ENCODE measurements at places on chromosomes 5 and 9.

- no peak for DNase-seq
Observed at GRCh38 chr5:44885903-44886302, 77.2 kb downstream of the MRPS30 start.

GRCh38 chr5:142861011-142861410 is 90.8 kb downstream of the ARHGAP26 start:
- DNase-seq = no peak

GRCh38 chr9:90926936-90927335 is 125.3 kb downstream of the SYK start:
- DNase-seq = no peak

- no peak for DNase-seq
Observed at GRCh38 chr9:70010015-70010414, 33.6 kb upstream of the MAMDC2 start.

DNA sequence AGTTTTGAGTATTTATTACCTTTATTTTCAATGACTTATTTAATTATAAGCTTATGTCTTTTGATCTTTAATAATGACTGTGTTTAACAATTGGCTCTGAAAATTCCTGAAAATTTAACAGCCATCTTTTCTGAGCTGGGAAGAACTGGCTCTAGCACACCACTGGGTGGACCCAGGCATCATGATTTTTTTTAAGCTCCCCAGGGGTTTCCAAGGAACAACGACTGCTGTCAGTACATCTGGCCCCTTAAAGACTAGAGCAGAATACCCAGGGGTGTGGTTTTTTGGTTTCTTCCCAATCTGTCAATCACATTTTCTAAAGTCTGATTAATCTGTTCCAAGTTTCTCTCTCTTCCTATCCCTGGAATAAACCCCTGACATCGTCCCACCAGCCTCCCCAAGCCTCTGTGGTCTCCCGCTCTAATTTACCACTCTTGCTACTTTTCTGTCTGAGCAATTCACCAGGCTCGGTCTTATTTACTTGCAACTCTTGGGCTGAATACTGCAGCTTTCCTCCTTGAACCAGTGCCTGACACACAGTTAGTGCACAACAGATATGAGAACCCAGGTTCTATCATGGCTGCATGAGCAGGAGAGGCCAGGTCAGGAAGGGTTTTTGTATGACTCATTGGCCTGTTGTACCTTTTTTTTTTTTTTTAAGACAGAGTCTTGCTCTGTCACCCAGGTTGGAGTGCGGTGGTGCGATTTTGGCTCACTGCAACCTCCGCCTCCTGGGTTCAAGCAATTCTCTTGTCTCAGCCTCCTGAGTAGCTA is 321.9 kb downstream of the ZSWIM6 start:
- no peak for DNase-seq

DNA sequence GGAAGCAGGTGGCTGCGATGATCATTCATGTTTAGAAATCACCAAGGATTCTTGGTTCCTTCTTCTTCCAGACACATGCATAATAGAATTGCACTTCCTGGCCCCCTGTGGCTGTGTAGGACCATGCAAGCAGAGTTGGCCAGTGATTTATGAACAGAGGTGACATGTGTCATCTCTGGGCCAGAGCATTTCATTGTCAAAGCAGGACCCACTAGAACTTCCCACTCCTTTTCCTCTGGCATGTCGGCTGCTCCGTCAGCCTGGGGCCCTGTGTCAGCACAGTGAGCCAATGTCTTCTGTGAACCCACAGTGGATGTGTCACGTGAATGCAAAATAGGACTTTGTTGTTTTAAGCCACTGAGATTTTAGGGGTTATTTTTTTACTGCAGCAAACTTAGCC is 59.2 kb downstream of the HSD17B3 start:
- no peak for DNase-seq

DNA sequence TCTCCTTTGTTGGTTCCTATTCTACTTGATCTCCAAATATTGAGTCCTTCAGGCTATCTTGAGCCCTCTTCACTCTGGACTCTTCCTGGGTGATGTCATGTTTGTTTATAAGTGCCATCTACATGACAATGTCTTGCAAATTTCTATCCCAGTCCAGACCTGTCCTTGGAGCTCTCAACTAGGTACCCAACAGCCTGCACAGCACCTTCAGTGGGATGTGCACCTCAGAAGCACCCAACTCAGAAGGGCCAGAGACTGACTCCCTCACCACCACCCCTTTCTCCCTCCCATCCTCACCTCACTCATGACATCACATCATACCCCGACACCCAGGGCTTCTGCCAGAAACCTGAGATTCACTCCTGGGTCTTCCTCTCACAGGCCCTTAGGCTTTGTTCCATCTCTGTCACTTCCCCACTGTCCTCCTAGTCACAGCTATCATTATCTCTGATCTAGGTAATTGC is 14.4 kb downstream of the TXN start:
- DNase-seq = no peak

GRCh38 chr9:34375901-34376595 is 650 bp downstream of the MYORG start:
- no peak for DNase-seq

DNA sequence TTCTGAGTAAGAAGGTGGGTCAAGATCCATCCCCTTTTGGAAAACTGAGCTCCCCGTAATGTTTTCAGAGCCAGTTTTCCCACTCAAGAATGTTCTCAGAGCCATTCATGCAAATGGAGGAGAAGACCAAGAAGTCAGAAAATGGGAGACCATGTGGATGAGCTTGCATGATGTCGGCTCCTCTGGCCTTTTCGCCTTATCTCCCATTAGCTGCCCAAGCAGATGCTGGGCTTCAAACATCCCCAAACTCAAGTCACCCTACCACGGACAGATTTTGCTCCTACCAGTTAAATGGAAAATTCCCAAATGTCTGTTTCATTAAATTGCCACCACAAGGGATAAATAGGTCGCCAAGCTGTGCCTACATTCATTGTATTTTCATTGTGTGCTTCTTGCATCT is 161.4 kb downstream of the ICE1 start:
- DNase-seq = no peak

GRCh38 chr5:116382032-116382873 is 192.4 kb downstream of the SEMA6A start:
- DNase-seq = no peak

GRCh38 chr5:9156282-9156681 is 389.6 kb downstream of the SEMA5A start:
- DNase-seq = no peak

DNA sequence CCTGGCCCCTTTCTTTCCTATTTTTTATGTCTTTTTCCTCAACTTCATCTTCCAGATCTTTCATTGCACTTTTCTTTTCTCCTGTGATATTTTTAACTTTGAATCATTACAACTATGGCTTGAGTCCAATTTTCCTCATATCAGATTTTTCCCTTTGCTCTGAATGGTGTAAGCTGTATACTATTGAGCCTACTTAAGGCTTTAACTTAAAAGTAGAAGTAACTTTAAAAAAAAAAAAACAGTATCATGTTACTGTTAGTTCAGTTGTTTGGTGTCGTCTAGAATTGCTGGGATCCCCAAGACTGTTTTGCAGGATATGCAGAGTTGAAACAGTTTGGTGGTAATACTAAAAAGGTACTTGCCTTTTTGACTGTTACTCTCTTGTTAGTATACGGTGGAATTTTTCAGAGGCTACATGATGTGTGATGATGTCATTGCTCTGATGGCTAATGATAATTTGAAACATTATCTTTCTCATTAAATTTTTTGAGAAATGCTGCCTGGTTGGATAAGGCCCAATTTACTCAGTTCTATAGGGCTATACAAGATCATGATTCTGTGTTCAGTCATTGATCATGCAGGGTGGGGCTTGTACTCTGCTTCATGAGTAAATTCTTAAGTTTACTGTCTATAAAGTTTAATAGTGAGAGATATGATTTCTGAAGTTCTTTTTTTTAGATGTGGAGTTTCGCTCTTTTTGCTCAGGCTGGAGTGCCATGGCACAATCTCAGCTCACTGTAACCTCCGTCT is 8.8 kb downstream of the NAA35 start:
- DNase-seq = no peak

DNA sequence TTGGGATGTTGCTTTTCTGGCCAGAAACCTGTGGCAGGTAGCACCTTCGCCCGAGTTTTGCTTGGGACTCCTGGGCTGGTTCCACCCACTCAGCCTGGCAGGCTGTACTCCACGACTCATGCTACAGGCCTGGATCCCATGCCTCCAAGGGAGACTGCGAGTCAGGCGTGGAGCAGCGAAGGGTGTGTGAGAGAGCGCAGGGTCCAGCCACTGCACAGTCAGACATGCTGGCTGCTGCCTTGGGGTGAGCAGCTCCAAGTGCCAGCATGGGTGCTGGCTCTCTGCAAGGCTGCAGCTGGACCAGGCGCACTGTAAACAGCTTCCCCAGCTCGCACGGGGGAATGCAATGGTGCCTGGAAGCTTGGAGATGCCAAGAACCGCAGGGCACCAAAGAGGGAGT is 249.6 kb upstream of the EDIL3 start:
- no peak for DNase-seq

DNA sequence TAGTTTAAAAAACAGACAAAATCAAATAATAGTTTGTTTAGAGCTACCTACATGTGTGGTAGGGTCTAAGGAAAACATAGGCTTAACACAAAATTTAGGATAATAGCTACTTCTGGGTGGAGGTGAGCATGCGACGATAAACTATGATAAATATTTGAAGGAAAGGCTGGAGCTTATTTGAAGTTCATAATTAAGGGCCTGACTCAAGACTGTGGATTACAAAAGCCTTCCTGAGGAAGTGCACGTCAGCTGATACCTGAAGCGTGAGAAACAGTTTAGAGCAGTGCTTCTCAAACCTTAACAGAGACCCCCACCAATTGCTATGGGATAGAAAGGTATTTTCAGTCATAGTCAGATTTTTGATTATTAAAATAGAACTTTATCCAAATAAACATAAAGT is 20.4 kb upstream of the UBLCP1 start:
- no peak for DNase-seq

DNA sequence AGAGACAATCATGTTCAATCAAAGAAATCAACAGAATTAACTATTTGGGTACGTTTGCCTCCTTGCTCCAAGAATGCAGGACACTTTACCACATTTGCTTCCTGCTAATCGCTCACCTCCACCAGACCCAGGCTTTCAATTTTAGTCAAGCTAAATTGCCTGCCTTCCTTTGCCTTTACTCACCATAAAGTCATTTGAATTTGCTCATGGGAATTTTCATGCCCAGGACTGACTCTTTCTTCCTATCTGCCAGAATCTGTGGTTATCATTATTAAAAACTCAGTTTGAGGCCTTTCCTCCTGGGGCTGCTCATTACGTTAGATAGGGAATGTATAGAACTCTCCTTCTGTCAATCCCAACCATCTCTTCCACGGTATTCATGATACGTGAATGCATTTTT is 1935.3 kb upstream of the WWC1 start:
- no peak for DNase-seq

DNA sequence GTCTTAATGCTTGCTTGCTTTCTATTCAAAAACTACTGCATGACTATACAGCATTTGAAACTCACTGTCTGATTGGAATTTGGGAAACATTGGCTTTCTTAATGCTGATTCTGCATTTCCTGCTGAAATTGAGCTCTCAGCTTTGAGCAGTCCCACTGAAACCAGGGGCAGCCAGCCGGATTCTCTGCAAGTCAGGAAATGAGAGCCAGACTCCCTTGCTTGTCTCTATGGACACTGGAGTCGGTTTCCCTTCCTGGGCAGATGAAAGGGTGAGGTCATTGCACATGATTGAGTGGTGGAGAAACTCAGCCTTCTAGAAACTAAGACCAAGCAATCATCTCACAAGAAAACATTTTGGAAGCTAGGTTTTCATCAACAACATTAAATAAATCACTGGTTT is 119.7 kb upstream of the SPATA31C2 start:
- no peak for DNase-seq

- no peak for DNase-seq
Observed at GRCh38 chr9:70962761-70963440, 158.5 kb downstream of the TRPM3 start.

DNA sequence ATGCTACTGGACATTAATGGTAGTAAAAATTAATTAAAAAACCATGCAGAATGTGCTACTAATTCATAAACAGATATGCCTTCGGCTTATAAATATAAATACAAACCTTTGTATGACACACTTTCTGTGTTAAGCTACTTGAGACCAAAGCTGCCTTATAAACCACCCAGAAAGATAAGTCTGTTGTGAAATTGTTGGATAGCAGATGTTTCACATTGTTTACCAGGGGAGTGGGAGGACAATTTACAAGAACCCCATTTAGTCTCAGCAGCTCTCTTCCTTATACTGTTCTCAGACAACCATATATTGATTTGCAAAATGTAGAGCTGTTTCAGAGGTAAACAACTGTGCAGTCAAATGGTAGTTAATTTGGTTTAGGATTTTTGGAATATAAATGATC is 524.4 kb downstream of the PRR16 start:
- DNase-seq = no peak

GRCh38 chr9:130662970-130663257 is 1.5 kb upstream of the PRDM12 start:
- no peak for DNase-seq

GRCh38 chr5:172911628-172911880 is 47.7 kb upstream of the RPL26L1 start:
- DNase-seq = no peak

DNA sequence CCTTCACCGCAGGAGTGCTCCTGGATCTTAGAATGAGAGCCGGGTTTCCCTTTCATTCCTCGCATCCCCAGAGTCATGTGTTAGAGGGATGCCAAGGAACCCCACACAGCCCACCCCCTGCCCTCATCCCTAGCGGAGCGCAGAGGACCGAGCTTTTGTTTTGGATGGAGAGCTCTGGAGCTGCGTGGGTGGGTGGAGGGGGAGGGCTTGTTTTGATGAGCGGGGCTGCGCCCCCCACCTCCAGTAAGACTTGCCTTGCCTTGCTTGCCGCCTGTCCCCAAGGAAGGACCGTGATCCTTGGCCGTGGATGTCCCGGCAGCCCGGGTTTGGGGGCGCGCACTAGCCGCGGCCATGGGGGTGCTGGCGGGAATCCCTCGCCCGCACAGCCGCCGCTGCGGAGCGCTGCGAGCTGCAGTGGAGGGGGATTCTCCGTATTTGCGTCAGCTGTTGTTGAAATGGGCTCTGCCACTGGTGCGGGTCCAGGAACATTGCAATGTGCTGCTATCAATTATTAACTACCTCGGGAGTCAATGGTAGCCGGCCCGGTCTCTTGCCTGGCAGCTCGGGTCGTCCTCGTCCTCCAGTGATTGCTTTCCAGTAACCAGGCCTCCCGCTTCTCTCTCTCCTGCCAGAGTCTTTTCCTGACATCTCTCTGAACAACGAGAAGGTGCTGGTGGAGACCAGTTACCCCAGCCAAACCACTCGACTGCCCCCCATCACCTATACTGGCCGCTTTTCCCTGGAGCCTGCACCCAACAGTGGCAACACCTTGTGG is 1.0 kb downstream of the EGR1 start:
- no peak for DNase-seq

- no peak for DNase-seq
Observed at GRCh38 chr5:98777295-98777694, 3.8 kb downstream of the RGMB start.

GRCh38 chr5:43425983-43426382 is 13.8 kb upstream of the CCL28 start:
- DNase-seq = no peak

DNA sequence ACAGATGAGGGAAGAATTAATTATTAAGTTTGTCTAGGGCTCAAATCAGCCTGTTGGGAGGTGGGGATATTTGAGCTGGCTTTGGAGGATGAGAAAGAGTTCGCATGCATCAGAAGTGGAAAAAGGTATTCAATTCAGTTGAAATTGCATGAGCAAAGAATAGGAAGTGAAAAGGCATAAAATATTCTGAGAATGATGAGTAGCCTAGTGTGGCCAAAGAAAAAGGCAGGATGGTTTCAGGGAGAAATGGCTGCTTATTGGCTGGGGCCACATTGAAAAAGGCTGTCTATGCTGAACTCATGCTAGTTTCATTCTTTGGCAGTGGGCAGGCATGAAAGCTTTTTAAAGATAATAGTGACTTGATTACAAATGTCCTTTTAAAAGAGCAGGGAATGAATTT is 235.4 kb upstream of the RIOK2 start:
- DNase-seq = no peak

Measured in activated CD8-positive, alpha-beta memory T cell treated with anti-CD3 and anti-CD28 coated beads for 1 hour (primary cell).